NCI-H2171 treated with DMSO at 0.1 percent for 48 hours (cell line): ENCODE measurements at places on chromosomes 2 and 18.
A peak's percentile ranks its signal among the peaks of the same experiment; 100 is the strongest.

DNA sequence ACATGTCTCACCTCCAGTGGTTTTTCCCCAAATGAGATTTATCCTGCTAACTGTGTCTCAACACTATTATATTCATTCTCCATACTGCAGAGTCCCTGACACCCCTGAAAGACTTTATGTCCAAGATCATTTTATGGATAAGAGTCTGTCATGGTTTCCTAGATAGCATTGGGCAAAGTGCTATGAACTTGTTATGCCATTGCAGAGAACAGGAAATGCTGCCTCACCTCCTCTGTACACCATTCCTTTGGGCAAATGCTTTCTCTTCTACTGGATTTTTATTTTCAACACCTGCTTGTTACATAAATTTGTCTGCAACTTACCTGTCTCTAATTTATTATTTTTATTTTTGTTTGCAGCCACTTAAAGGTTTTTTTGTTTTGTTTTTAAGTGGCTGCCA is 652.5 kb upstream of the FAM98A start:
- DNase-seq = no peak

GRCh38 chr18:79680100-79680879 is 687 bp downstream of the CTDP1 start:
- DNase-seq = peak; percentile 1

GRCh38 chr18:48037481-48038271 is 107.2 kb upstream of the SMAD2 start:
- DNase-seq = peak; percentile 37

GRCh38 chr18:48326901-48327675 is 82.1 kb downstream of the ZBTB7C start:
- no peak for DNase-seq

DNA sequence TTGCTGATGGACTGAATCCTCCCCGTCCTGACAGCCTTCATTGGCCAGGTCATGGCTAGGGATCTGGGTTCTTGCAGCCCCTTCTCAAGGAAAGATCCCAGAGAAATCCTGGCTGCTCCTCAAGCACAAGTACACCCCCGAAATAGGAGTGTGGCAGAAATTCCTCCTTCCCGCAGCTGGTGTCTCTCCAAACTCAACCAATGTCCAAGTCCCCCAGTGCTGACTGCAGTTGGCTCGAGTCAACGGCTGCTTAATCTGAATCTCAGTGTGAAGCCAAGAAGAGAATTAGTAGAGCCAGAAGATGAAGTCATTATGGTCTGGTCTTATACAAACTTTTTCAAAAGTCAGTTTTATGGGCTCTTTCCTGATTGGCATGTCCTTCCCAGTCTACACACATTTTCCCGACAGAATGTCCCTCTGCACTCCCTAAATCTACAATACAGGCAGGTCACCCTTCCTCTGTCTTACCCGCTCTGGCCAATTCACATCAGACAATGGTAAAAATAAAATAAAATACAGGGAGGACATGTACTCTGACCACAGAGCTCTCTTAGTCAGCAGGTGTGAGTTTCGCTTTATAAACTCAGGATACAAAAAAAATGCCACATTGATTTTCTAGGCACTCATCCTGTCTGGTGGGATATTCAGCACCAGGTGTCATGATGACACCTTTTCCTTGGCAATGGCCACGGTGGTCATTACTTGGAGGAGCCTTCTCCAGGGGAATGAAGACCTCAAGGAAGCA is 76.9 kb upstream of the PAPOLG start:
- no peak for DNase-seq

DNA sequence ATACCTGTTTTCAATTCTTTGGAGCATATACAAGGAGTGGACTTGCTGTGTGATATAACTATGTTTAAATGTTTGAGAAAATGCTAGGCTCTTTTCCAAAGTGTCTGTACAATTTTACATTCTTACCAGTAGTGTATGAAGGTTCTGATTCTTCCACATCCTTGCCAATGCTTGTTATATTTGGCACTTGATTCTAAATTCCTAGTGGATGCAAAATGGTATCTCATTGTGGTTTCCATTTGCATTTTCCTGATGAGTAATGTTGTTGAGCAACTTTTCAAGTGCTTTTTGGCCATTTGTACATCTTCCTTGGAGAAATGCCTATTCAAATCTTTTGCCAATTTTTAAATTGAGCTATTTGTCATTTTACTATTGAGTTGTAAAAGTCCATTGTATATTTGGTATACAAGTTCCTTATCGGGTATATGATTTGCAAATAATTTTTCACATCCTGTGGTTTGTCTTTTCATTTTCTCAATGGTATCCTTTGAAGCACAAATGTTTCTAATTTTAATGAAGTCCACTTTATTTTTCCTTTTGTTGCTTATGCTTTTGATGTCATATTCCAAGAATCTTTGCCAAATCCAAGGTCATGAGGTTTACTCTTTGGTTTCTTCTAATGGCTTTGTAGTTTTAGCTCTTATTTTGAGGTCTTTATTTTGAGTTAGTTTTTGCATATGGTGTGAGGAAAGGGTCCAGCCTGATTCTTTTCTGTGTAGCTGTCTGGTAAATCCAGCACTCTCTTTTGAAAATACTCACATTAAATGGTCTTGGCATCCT is 33.2 kb upstream of the CWC22 start:
- DNase-seq = no peak

GRCh38 chr18:46445522-46446313 is 211.3 kb downstream of the LOXHD1 start:
- no peak for DNase-seq

GRCh38 chr2:179447839-179448447 is 183.3 kb upstream of the SESTD1 start:
- no peak for DNase-seq

DNA sequence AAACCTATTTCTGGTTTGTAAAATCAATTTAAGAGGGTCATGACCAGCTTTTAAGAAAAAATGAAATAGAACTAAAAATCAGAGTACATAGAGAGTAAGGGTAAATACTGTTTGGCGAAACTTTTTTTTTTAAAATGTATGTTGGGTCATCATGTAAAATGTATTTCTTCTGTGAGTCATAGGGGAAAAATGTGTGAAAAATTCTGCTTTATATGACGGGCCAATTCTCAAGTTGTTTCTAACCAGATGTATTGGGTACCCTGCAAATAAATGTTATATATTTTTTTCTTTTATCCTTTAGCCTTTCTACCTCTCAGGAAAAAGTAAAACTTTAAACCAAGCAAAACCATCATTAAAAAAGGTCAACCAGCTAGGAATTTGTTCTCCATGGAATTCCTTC is 13.9 kb downstream of the AFTPH start:
- DNase-seq = no peak

DNA sequence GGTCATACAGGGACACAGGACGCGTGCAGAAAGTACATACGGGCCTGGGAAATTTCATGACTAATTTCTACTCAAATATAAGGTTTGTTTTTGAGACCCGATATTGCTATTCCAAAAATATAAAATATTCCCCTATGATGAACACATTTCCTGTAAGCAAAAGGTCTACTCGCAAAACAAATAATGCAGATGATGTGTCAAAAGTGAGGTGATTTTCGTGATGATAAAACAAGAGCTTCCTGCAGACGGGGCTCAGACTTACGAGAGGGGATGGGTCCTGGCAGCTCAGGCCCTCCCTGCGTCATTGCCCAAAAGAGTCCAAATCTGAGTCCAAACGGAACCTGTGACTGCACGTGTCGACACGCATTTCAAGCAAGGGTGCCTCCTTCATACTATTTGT is 62.7 kb downstream of the MBP start:
- DNase-seq = no peak

DNA sequence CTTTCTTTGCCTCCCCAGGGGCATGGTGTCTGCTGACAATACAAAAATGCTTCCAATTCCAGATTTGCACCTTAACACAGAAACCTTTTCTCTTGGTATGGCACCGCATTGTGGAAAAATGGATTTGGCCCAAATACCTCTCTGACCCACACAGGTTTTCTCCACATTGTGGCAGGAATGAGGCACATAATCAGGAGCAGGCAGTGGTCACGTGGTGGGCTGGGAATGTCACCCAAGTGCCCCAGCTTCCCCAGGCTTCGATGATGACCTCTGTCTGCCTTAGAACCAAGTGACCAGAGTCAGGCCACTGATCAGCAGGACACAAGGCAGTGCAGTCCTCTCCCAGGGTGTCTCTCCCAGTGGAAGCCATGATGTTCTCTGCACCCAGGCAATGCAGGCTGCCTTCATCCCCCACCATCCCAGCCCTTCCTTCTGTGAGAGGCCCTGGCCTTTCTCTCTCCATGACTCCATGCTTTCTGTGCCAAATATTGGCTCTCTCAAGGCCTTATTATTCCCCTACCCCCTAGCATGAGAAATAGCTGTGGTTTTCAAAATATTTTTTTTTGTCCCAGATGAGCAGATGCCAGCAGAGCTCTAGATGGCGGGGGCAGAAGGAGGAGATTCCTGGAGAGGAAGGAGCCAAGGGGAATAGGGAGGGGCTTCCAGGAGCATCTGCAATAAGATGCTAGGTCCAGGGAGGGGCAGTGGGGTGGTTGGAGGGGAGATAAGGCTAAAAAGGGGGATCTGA is 198.9 kb downstream of the ACKR3 start:
- no peak for DNase-seq

- no peak for DNase-seq
Observed at GRCh38 chr2:9249020-9249800, 42.6 kb downstream of the ASAP2 start.

- no peak for DNase-seq
Observed at GRCh38 chr2:117086174-117086942, 728.1 kb upstream of the DDX18 start.

DNA sequence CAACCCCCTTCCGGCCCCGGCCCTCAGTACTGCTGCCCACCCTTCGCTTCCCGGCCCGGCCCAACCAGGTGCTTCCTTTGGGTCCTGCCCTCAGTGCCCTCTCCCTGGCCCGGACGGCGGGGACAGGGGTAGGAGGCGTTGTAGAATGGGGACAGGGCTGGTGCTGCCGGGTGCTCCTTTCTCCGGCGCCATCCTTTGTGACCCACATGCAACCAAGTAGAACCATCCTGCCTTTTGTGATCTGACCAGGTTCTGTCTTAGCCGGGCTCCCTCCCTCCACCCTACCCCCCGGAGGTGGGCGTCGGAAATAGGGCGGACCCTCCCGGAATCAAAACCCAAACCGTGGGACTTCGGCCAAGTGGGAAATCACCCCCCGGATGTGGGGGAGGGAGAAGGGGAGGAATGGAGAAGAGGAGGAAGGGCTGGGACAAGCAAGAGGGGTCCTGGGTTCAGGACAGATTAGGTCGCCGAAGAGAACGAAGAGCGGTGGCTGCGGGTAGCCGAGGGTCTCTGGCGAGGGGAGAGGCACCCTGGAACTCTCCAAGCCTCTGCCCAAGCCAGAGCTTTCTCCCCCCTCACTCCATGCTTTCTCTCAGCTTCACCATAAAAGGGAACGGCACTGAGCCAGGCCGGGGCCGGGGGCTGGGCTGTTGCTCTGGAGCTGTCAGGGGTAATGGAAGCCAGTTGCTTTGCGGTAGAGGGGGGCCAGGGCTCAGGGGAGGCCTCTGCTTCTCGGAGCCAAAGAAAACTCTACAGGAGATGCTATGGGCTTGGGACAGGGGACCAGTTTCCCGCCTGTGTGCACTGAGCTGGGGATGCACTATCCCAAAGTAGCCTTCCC is 756 bp upstream of the OST4 start:
- no peak for DNase-seq

- no peak for DNase-seq
Observed at GRCh38 chr2:162992828-162993227, 154.3 kb upstream of the KCNH7 start.

GRCh38 chr2:113136828-113137775 is 9.7 kb downstream of the IL1RN start:
- DNase-seq = no peak

- no peak for DNase-seq
Observed at GRCh38 chr2:123518367-123518766, 506.7 kb upstream of the CNTNAP5 start.

GRCh38 chr18:37449618-37450017 is 116.0 kb downstream of the CELF4 start:
- DNase-seq = no peak

DNA sequence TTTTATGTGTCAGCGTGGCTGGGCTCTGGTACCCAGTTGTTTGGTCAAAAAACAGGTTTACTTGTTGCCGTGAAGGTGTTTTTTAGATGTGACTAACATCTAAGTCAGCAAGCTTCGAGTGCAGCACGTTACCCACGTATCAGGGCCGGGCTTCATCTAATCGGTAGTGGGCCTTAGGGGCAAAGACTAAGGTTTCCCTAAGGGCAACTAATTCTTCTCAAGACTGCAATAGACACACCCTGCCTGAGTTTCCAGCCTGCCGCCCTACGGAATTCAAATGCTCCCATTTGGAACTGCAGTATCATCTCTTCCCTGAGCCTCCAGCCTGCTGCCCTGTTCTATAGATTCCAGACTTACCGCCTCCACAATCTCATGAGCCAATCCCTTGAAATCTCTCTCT is 27.7 kb downstream of the FHL2 start:
- DNase-seq = no peak

- DNase-seq = no peak
Observed at GRCh38 chr2:130887643-130888042, 50.9 kb downstream of the ARHGEF4 start.

GRCh38 chr2:237471438-237472186 is 15.4 kb upstream of the MLPH start:
- DNase-seq = peak; percentile 8

- DNase-seq = no peak
Observed at GRCh38 chr2:38384338-38384737, 7.3 kb upstream of the ATL2 start.

DNA sequence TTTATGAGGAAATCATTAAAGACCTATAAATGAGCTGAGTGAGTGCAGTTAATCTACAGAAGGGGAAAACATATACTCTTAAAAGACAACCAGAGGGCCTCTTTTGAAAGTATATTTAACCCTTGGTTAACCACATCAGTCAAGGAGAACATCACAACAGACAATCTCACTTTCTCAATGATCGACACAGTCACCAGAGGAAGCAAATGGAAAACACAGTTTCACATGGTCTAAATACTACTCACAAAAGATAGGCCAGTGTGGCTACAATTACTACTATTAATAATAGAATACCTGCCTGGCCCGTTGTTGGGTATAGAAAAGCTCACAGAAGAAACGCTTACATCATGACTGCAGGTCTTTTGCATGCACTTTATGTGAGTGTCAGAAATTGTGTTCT is 426.2 kb downstream of the NCKAP5 start:
- no peak for DNase-seq

DNA sequence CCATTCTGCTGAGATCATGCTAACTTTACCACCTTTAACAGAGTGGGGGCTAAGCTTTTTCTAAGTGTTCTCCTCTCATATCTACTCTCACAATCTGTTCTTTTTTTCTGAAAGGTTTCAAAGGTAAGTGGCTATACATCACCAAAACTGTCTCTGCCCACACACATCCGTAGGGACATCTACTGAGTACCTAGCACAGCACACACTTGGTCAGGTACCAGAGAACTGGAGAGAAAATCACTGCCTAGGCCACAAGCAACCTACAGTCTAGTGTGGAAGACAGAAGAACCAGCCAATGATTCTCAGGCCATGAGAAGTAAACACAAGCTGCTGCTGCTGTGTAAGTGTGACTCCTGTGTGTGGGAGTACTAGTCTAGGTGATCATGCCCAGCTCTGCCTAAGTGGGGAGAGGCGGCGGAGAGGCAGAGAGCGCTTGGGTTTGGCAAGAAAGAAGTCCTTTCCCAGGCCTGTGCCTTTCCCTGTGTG is 176.1 kb upstream of the ZFP36L2 start:
- DNase-seq = no peak

- no peak for DNase-seq
Observed at GRCh38 chr18:56921896-56922480, 224.9 kb upstream of the BOD1L2 start.

- no peak for DNase-seq
Observed at GRCh38 chr2:20099780-20100179, 48.4 kb upstream of the LAPTM4A start.

GRCh38 chr18:5890331-5891183 is 4.8 kb downstream of the TMEM200C start:
- no peak for DNase-seq

GRCh38 chr18:11946756-11947155 is 34.6 kb upstream of the IMPA2 start:
- no peak for DNase-seq
